ENCODE measurements at places on chromosomes 7 and 10.
A peak's percentile ranks its signal among the peaks of the same experiment; 100 is the strongest.

GRCh38 chr7:5232485-5232837 lies 42.4 kb downstream of the WIPI2 start:
- no peak for DNase-seq

- no peak for DNase-seq
Measured at GRCh38 chr7:51045319-51046102, 262.8 kb upstream of the GRB10 start.

DNA sequence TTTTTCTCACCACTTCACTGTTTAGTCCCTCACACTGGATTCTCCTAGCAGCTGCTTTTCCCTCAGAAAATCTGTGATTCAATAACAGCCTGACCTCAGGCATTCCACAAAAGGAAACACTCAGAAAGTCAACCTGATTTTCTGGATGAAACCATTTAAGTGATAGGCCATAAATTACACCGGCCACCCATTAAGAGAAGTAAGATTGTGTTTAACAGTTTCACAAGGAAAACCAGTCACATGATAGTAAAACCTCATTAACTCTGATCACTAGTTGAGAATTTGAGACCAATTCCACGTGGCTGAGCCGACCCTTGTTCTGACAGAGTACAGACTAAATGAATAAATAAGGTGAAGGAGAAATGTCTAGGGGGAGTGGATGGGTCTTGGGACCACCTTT lies 7.7 kb downstream of the GRM8 start:
- DNase-seq = no peak

- no peak for DNase-seq
Measured at GRCh38 chr10:56135828-56136227, 225.2 kb downstream of the ZWINT start.

GRCh38 chr7:73742338-73742752 lies 3.7 kb upstream of the ABHD11 start:
- DNase-seq = no peak

- no peak for DNase-seq
Measured at GRCh38 chr10:132442636-132443035, 45.6 kb downstream of the PWWP2B start.

- no peak for DNase-seq
Measured at GRCh38 chr10:35561715-35562114, 43.4 kb upstream of the GJD4 start.

DNA sequence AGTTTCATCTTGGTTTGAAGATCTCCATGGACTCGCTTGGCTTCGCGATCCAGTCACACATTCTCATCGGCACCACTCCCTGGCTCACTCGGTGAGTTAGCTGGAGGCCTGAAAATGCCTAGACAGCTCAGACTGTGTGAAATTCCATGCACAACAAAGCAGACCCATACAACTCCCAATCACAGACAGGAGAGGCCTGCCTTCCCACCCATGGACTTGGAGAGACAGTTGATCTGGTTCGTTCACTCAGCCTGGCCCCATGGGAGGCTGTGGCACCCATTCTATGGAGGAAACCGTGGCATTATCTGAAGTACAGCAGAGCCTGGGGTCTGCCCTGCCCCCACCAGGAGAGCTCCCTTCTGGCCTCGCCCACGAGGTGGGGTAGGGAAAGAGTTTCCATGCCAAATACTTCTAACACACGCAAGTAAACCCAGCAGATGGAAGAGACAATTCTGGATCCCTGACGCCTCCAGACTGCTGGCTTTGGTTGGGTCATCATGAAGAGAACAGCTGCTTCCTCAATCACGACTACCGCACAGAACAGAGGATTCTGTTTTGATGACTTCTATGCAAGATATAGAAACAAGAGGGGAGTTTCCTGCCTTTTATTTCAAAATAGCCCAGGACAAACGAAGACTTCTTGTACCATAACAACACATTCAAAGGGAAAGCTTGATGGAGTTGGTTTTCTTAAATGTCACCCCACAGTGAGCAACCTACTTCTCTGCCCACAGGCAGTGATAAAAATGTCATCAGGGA lies 15.9 kb downstream of the FAM53B start:
- DNase-seq = no peak

GRCh38 chr7:111083413-111083812 lies 7.5 kb upstream of the LRRN3 start:
- DNase-seq = no peak

DNA sequence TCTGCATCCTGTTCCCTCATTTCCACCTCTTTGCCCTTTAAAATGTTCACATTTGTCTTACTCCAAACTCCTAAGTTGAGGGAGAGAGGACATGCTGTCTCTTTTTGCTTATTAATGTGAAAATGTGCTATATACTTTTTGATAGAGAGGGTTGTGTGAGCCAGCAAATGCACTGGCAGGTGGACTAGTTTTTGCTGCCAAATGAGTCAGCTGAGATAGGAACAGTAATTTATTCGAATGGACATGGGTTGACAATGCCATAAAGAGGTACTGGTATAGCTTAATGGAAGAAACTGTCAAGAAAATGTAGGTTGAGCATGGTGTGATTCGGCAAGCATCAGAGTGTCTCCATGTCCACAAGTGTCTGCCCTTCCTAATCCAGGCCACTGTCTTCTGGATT lies 9.2 kb upstream of the TRUB1 start:
- no peak for DNase-seq

DNA sequence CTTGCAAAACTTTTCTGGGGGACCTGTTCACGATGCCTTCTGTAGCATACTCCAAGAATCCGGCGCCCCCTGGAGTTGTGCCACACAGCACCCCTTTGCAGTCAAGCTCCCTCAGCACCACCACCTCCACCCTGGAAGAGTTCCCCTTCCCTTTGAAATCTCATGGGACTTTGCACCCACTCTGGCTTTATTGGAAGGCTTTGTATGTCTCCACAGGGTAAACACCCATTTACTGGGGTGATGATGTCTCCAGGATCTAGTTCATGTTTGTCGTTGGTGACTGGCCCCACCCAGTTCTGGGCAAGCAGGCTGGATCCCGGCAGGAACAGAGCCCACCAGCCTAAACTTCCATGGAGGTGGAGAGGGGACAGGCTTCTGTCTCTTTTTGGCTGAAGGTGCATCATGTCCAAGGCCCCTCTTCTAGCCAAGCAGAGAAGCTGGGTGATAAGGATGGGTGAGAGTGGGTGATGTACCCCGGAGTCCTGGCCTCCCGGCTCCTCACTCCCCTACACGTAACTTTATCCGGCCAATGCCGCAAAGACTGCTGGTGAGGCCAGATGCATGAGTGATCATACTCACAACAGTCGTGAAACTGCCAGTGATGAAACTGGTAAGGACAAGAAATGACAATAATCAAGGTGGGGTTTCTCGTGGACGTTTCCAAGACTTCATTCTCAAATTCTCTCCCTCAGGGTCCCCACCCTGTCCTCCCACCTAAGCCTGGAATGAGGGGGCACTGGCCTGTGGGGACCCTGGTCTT lies 695 bp upstream of the CLDN4 start:
- no peak for DNase-seq

DNA sequence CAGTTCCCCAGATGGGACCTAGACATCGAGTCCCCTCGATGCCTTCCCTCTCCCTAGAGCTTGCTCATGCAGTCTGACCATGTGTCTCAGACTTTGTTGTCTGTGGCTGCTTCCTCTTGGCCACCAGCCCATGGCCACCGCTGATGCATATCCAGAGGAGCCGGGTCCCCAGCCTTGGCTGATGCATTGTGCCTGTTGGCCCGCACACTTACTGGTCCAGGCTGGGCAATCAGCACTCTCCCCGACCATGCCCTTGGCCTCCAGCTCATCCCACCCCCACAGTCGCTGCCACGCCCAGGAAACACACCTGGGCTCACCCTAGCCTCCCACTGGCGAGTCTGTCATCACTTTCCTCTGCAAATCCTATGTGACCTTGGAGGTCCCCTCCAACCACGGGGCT lies 10.1 kb downstream of the NPC1L1 start:
- DNase-seq = peak; percentile 42

DNA sequence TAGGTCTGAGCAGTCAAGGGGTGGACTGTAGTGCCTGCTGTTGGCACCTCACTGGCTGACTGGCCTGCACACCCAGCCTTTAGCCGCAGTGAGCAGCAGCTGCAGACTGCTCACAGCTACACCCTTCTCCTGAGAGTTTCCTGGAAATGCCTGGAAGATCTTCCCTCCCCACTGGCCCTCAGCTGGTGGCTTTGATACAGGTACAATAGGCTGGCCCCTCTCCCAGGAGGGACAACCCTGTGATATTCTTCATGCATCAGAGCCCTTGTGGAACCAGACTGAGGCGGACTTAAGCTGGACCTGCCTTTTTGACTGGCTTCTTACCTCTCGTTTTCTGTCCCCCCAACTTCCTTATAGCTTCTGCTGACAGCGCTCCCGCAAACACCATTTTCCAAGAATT lies 6.4 kb downstream of the GCK start:
- no peak for DNase-seq

DNA sequence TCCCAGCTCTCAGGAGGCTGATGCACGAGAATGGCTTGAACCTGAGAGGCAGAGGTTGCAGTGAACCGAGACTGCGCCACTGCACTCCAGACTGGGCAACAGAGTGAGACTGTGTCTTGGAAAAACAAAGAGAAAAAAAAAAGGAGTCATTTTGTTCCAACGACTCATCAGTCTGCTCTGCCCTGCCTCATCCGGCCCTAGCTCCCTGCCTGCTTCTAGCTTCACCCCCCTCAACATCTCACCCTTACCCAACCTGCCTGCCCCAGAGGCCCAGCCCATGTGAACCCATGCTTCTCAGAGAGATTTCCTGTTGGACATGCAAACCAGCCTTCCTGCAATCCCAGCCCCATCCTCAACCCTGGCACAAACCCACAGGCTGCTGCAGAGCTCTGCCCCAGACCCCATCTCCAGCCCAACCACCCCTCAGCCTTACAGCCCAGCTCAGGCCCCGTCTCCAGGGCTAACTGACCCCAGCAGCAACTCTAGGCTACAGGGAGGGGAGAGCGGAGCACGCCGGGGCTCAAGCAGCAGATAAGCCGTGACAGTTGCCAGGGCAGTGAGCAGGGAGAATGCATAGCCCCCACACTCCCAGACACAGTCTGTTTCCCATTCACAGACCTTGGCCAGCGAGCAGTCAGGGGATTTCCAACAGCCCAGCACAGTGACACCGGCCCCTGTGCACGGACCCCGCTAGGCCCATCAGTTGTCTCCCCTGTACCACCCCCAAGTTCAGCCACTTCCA lies 86.0 kb upstream of the KCTD7 start:
- DNase-seq = no peak

GRCh38 chr7:44712012-44712411 lies 36.6 kb upstream of the ZMIZ2 start:
- no peak for DNase-seq

GRCh38 chr7:112407261-112407660 lies 43.0 kb upstream of the IFRD1 start:
- no peak for DNase-seq

GRCh38 chr10:22693860-22694259 lies 20.5 kb downstream of the PIP4K2A start:
- DNase-seq = no peak

GRCh38 chr10:44978570-44979280 lies at the start of gene DEPP1:
Gene DEPP1 (minus strand): TSS chr10:44978809. CDS start chr10:44978030, 779 bp downstream.
- DNase-seq = no peak

GRCh38 chr10:11395161-11395560 lies 216.3 kb downstream of the USP6NL start:
- no peak for DNase-seq

DNA sequence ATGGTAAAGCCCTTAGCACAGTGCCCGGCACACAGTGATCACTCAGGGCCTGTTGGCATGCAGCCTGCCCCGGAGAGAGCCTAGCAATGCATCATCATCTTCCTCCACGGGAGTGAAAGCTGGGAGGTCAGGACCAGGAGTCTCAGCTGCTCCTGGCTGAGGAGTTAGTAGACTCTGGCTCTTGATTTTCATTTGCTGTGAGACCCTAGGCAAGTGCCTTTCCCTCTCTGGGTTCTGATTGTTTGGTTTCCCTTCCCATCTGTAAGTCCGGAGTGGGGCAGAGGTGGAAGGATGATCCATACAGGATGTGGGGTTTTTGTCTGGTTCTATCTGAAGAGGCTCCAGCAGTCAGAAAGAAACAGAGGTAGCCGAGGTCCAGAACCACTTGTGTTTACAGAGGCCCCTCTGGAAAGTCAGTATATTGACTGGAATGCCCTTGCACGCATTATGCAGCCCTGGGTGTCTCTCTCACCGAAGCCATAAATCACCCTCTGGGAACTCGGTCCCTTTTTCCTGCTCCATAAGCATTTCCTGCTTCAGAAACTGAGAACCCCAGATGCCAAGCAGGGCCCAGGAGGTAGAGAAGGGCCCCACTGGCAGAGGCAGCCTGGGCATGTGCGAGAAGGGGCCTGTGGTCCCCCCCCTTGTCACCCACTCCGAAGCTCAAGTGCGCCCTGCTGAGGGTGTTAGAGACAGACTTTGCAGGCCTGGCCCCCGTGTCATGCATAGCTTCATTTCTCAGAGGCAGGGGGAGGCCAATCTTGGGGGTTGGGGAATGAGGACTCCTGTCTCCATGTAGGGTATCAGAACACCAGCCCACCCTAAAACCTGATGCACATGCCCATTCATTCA lies 8.5 kb downstream of the UNC5B start:
- no peak for DNase-seq

DNA sequence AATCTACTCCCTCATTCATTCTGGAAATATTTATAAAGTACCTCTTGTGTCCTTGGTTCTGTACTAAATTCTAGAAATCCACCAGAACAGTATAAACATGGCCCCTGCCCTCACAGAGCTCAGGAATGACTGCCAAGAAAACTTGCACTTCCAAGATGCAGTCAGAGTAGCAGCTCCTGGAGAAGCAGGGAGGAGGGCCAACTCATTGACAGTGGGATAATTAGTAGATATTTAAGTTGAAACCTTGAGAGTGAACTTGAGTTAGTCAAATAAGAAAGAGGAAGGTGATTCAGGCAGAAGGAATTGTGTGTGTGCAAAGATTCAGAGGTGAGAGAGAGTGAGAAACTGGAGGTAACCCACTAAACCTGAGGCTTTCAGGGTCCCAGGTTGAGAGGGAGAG lies 182.2 kb upstream of the INHBA start:
- no peak for DNase-seq

GRCh38 chr7:119514326-119514725 lies 758.6 kb upstream of the KCND2 start:
- no peak for DNase-seq

GRCh38 chr7:12719981-12720865 lies 32.8 kb downstream of the ARL4A start:
- no peak for DNase-seq

GRCh38 chr10:560314-560992 lies 129.0 kb downstream of the DIP2C start:
- no peak for DNase-seq

DNA sequence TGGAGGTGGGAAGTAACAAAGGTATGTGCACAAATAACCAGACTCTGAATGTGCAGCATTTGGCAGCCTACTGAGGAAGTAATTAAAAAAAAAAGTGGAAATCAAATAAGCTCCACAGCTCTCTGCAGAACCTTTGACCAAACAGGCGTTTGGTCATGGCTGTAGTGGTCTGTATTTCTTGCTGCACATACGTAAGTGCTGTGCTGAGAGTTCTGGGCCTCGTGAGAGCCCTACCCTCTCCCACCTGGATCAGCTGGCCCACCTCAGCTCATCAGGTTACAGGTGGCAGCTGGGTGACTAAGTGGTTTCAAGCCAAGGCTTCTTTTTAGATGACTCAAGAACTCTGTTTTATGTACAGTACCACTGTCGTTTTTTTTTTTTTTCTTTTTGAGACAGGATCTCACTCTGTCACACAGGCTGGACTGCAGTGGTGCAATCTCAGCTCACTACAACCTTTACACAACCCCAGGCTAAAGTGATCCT lies 178.2 kb upstream of the KLF6 start:
- DNase-seq = no peak

Data from activated CD8-positive, alpha-beta memory T cell treated with anti-CD3 and anti-CD28 coated beads, Interleukin-2, amount 50 U/mL, for 48 hours (primary cell).